ENCODE measurements at places on chromosomes 2 and 18. TPM values are rescaled to one million over a fixed set of nuclear protein-coding genes. Genes with fewer than 3 reads are reported as not detected.
A peak's percentile ranks its signal among the peaks of the same experiment; 100 is the strongest.

PTPN2 gene
- total RNA-seq: 68.8 TPM

- DNase-seq: no peak
These were observed 12.6 kb upstream of the LONRF2 start for GRCh38 chr2:100334929-100335328.

SH3BP4 gene
- 0.10 TPM for total RNA-seq

INHA gene
- not detected for total RNA-seq

SERPINB12 gene
- total RNA-seq: not detected

DNA sequence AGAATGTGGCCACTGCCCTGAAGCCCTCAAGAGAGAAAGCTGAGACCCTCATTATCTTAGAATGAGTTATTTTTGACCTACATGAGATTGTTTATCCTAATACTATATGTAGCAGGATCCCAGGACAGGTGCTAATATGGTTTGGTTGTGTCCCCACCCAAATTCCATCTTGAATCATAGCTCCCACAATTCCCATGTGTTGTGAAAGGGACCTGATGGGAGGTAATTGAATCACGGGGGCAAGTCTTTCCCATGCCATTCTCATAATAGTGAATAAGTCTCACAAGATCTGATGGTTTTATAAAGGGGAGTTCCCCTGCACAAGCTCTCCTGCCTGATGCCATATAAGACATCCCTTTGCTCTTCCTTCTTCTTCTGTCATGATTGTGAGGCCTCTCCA, 76.8 kb downstream of the CCBE1 start:
- DNase-seq: no peak

MC4R gene
- not detected for total RNA-seq

GALNT14 gene
- total RNA-seq: 0.44 TPM

SLC14A1 gene
- total RNA-seq: 1.1 TPM

- no peak for DNase-seq
These were observed 241.3 kb upstream of the ZNF804A start for GRCh38 chr2:184357033-184357432.

ARHGAP28 gene
- total RNA-seq: not detected

- DNase-seq: no peak
These were observed 1775.5 kb upstream of the CELF4 start for GRCh38 chr18:39341129-39341528.

DNA sequence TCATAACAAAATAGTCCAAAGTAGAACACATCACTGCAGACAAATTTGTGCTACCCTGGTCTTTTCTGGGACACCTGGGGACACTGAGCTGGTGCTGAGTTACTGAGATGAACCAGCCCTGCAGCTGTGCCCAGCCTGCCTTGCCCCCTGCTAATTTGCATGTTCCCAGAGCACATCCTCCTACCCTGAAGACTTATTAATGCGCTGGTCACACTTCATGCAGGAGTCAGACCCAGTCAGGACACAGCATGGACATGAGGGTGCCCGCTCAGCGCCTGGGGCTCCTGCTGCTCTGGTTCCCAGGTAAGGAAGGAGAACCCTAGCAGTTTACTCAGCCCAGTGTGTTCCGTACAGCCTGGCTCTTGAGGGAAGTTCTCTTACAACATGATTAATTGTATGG, 1518.3 kb downstream of the RPIA start:
- no peak for DNase-seq

DNA sequence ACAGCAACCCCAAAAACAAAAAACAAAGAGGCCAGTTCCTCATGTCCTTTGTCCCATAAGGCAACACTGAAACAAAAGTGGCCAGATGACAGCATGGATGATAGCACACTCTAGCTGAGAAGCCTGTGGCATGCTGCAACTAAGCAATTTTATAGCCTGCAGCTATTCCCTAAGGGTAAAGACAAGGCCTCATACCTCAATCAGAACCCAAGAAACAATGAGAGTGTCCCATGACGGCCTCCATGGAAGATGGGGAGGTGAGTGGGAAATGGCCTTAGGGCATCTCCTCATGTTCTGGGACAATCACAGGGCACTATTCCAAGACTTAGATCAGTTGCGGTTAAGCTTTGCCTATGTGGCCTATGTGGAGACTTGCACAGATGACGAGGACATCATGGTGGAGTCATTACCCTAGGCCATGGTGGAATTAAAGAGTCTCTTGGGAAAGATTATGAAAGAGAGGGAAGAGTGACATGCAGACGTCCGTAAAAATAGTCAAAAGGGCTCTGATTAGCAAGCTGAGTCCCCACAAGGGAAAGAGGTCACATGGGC, 103.1 kb downstream of the INO80D start:
- DNase-seq: no peak

- DNase-seq: no peak
These were observed 332.9 kb downstream of the CDH2 start for GRCh38 chr18:27843783-27844777.

DNA sequence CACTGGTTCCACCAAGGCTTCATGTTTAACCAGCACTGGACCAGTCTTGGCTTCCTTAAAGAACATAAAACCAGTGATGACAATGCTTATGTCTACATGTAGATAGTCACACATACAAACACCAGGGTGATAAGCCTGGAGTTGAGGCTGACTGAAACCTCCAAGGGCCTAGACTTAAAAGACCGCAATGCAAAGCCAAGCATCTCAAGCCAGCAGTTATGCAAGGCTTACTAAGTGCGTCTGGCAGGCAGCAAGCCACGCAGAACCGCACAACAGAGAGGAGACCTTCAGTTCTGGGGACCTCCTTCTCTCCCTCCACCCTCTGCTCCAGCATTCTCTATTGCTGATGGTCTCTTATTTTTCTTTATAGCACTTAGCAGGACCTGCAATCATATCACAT, 63.2 kb upstream of the ACAA2 start:
- DNase-seq: no peak

GAL3ST2 gene
- 0.93 TPM for total RNA-seq

DNA sequence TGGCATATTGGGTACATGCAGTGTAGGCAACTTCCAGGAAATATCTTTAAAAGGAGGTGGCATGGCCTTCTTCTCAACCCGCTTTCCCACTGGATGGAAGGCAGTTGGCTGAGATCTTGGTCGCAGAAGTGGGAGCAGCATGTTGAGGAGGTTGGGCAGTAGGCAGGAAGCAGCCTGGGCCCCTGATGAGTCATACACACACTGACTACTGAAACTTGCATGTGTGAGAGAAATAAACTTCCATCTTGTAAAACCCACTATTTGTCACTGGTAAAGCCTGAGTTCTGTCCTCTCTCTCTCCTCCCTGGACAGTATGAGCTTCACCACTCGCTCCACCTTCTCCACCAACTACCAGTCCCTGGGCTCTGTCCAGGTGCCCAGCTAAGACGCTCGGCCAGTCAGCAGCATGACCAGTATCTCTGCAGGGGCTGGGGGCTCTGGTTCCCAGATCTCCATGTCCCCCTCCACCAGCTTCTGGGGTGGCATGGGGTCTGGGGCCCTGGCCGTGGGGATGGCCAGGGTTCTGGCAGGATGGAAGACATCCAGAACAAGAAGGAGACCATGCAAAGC, 233.8 kb upstream of the SPRED2 start:
- peak; percentile 14 for DNase-seq

DNA sequence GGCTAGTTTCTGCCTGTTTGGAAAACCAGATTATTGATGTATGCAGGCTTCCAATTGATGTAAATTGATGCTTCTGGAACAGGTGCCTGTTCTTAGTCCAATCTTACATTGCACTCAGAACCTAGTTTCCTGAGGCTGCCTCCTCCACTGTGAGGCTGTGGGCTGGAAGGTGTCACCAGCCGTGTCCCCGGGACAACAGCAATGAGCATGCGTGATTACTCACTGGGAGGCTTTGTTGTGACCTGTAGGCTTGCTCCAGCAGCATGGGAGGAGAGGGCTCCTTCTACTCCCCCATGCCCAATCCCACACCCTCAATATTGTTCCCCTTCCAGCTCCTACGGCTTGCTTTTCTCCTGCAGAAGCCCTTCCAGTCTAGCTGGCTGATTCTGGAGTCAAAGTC, 11.1 kb downstream of the RSAD2 start:
- DNase-seq: no peak

PAIP2B gene
- total RNA-seq: 2.2 TPM

- DNase-seq: no peak
These were observed 57.8 kb upstream of the MMADHC start for GRCh38 chr2:149645391-149645790.

ZNF804A gene
- total RNA-seq: not detected

MAP4K4 gene
- 42.1 TPM for total RNA-seq

SCG2 gene
- not detected for total RNA-seq

DNA sequence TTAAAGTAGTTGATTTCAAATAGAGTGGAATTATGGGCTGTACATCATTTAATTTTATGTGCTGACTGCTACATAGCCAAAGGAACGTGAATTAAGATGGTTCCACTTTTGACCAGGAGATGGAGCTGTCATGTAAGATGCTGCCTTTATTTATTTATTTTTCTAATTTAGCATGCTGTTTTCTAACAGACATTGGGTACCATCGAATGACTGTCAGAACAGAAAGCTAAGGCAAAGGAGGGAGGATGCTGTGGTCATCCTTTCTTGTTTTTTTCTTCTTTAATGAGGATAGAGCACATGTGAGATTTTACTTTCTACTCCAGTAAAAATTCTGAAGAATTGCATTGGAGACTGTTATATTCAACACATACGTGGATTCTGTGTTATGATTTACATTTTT, at the start of gene SCN2A:
Gene SCN2A, plus strand, starts transcription at position 185 of the 400 bp plus-strand sequence. CDS start 56,410 bp downstream, outside the sequence.
- no peak for DNase-seq

MYOM1 gene
- 0.90 TPM for total RNA-seq

GRCh38 chr2:160246356-160246755, 46.3 kb upstream of the ITGB6 start:
- DNase-seq: no peak

DNA sequence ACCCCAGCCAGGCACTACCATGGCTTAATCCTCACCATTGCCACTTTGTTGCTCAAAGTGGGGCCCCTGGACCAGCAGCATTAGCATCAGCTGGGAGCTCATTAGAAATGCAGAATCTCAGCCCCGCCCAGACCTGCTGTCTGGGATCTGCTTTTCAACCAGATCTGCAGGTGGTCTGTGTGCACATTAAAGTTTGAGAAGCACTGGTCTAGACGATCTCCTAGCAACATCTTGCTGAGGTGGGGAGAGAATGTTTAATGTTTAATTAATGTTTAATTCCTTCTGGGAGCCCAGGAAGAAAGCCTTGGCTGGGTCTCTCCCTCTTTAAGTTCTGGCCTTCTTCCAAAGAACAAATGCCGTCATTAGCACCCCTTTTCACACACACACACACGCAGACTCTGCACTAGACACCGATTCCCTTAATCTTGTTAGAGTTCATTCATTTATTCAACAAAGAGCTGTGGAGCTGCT, 53.7 kb downstream of the EDAR start:
- no peak for DNase-seq

ANXA4 gene
- total RNA-seq: 43.2 TPM

GRCh38 chr2:164952057-164952702, 3.1 kb downstream of the SLC38A11 start:
- DNase-seq: no peak

L3MBTL4 gene
- total RNA-seq: 0.31 TPM

- DNase-seq: no peak
These were observed 68.4 kb downstream of the ACOXL start for GRCh38 chr2:110800611-110801402.

GRCh38 chr18:5527603-5528002, 16.2 kb downstream of the EPB41L3 start:
- DNase-seq: no peak

GRCh38 chr2:70122470-70122869, 35.2 kb downstream of the PCBP1 start:
- DNase-seq: no peak

DNA sequence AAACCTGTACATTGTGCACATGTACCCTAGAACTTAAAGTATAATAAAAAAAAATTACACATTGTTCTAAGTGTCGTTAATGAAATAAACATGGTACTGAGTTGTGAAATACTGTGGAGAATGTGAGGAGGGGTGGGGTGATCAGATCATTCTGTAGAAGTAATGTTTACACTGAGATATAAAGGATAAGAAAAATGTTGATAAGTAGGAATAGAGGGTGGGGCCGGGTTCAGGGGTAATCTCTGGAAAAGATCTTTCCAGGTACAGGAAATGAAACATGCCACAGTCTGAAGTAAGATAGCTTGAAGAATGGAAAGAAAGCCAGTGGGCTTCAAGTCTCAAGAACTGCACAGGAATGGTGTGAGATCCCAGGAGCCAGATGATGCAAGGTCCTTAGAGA, 1482.4 kb downstream of the LRP1B start:
- no peak for DNase-seq

TUBA4B gene
- total RNA-seq: not detected

GRCh38 chr2:195279840-195280427, 377.1 kb upstream of the SLC39A10 start:
- no peak for DNase-seq

UGT1A3 gene
- not detected for total RNA-seq

GRCh38 chr2:71130905-71131244, 441 bp downstream of the MPHOSPH10 start:
- DNase-seq: no peak

GRCh38 chr2:159468257-159468656, 148.1 kb downstream of the BAZ2B start:
- DNase-seq: no peak

DNA sequence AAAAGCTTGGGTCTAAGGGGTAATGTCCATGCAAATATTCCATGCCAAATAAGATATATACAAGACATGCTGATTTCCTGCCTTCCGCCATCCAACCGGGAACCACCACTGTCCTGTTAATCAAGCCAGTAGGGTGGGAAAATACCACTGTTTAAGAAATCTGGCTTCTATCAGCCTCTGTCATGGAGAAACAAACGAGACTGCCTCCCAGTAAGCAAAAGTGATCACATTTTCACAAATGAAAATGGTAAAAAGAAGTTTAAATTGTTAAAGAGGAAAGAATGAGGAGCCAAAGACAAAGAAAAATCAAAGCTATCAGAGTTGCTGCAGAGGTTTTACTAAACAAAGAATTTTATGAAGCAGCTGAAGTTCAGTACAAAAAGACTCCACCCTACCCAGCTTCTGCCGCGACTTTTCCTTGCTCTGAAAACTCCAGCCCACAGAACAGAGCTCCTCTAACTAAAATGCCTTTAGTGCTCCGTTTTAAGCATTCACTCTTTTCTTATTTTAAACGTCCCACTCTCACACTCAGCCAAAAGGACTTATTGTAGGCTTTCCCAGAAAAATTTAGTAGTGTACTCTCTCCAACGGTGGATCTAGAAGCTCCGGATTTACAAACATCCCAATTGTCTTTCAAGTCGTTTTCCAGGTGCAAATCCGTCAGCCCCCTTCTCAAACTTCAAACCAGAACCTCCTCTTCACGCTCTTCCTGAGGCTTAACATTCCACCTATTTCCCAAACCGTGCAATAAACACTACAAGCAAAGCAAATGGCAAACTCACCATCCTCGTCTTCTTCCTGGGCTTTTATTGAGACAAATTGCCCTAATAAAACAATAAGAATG, 613 bp downstream of the COL5A2 start:
- no peak for DNase-seq

- DNase-seq: peak; percentile 45
These were observed 325.6 kb upstream of the VRK2 start for GRCh38 chr2:57720728-57721627.

GRCh38 chr2:238060096-238060541, 682 bp upstream of the SCLY start:
- DNase-seq: no peak

All from activated CD4-positive, alpha-beta memory T cell treated with anti-CD3 and anti-CD28 coated beads for 36 hours (primary cell).